ENCODE measurements at places on chromosomes 3 and 15.

DNA sequence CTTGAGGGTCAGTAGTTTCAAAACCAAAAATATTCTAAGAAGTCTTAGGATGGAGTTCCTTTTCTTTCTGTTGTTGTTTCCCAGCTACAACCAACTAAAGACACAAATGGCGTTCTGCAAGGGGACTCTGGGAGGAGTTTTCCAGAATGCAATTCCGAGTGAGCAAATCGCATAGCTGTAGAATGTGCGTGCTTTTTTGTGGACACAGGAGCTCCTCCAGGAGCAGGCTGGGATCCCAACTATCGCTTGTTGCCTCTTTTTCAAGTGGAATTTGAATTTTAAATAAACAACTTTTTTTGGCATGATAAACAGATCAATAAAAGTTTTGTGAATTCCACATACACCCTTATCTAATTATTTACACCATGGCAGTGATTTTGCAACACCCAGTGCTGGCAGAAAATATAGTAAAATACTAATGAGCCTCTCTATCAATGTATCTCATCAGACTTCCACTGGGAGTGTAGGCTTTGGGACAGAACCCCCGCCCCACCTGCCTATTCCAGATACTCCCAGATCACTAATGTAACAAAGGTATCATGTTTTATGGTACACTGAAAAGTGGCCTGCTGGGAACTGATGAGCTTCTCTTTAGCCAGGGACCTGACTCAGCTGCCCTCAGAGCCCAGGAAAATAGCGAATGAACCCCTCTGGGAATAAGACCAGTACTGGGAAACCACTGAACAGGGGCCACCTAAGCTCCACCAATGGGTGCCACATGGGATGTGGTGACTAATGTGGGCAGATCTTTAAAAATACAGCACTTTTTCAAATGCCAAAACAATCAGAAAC lies 66.4 kb downstream of the LMCD1 start:
- DNase-seq: no peak

GRCh38 chr15:73265536-73266153 lies 103.1 kb downstream of the HCN4 start:
- DNase-seq: no peak

GRCh38 chr3:149867563-149867962 lies 54.5 kb downstream of the RNF13 start:
- DNase-seq: no peak

DNA sequence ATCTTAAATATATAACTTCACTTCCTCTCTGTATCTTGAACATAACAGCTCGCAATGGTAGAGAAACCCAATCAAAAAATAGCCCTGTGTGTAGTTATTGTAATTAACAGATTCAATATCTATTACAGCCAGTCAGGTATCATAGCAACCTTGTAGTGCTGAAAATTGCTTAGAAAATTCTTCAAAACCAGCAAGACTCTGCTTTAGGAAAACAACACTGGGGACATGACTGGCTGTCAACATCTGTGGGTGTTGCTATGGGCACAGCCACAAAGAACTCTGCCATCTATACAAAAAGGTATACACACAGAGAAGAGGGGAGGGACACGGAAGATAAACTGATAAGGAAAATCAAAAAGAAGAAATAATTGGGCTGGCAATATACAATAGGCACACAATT lies 101.2 kb downstream of the WDR72 start:
- no peak for DNase-seq

DNA sequence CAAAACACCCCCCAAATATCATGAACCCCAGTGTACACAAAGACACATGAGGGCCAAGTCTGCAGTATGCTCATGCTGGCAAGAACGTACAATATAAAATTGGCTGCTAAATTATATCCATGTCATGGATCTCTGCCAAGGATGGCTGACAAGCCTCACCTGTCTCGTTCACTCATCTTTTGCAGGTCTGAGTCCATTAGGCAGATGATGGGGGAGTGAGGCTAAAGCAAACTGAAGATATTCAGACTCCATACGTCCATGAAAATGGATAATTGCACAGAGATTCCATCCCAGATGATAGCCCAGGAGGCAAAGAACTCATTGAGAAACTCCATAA lies 122.3 kb upstream of the PTPRG start:
- no peak for DNase-seq

DNA sequence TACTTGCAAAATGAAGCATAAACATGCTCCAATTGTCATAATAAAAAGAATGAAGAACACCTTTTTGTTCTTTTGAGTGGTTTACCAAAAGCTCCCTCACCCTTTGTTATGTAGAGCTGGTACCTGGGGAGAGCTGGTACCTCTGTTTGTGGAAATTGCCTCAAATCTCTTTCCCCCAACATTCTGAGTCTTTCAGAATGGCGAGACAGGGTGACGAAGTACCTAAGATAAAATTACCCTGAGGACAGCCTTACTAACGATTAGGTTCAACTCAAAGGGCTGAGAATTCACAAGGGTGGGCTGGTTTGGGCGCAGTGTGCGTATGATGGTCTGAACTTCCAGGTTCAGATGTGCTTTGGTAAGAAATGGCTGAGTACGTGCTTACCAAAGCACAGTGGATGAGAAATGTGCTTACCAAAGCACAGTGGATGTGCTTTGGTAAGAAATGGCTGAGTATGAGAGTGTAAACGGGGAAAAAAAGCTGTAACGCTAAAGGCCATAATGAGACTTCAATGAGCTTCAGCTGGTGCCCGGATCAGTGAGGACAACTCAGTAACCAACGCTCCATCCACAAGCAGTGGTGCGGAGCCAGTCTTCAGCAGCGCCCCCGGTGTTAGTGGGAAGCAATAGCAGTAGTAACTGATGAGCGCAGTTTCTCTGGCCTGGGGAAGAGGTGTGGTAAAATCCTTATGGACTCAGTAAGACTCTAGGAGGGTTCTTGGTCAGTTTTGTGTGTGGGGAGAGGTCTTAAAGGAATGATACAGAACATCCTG lies 72.3 kb upstream of the LRIG1 start:
- DNase-seq: no peak

- no peak for DNase-seq
These were observed 336.0 kb upstream of the TRIM42 start for GRCh38 chr3:140341817-140342403.

DNA sequence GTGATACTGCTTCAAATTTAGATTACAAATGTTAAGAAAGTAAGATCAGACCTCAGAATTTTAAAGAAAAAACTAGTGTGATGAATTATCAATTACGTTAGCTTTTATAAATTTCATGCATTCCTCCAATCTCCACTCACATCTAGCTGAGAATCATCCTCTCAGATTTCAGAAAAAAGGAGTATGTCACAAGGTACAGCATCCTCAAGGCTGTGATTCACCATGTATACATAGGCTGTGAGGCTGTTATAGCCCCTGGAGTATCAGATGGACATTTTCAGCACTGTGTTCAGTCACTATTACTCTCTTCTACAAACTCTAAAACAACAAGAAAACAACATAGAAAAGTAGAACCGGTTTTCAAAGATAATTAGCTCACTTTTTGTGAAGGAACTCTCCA lies 214.4 kb downstream of the PCCB start:
- DNase-seq: no peak

- no peak for DNase-seq
These were observed 10.6 kb downstream of the CCR9 start for GRCh38 chr3:45896956-45897355.

DNA sequence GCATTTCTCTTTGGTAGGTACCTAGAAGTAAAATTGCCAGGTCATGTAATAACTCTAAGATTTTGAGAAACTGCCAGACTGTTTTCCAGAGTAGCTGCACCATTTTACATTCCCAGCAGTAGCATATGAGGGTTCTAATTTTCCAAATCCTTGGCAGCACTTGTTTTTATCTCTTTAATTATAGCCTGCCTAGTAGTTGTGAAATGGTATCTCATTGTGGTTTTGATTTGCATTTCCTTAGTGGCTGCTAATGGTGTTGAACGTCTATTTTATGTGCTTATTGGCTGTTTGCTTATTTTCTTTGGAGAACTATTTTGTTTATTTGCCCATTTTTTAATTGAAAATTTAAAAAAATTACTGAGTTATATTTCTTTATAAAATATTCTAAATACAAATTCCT lies 117.9 kb downstream of the TCF12 start:
- DNase-seq: no peak

GRCh38 chr3:117843356-117843755 lies 1133.8 kb downstream of the TUSC7 start:
- DNase-seq: no peak

DNA sequence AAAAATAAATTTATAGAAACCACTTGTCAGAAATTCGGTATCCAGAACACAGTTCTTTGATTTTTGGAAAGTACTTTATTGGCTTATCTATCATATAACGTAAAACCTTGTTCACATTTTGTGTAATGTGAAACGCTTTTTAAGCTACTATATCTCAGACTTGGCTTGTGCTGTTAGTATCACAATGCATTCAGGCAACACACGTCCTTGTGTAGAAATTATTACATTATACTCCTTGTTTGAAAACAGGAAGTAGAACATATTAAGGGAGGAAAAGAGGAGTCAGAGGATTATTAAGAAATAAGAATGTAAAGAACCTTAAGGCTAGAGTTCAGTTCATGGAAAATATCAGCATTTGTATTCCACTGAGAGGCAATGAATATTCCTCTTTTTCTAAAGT lies 1.6 kb downstream of the DNAJC13 start:
- DNase-seq: no peak

DNA sequence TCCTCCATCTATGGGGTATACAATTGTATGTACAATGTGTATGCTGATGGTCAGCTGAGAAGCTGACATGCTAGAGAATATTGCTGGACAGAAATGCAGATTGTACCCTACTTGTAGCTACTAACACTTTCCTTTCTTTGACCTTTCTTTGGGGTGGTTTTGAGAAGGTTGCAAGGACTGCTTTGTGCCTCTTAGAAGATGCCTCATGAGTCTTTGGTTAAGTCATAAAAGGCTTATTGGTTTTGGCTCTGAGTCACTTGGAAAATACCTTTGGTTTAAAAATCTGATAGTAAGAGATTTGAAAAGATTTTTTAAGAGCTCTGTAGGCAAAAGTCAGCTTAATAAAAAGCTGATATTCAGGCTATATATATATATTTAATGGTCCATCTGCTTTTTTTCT lies 71.5 kb downstream of the ZMAT3 start:
- DNase-seq: no peak

DNA sequence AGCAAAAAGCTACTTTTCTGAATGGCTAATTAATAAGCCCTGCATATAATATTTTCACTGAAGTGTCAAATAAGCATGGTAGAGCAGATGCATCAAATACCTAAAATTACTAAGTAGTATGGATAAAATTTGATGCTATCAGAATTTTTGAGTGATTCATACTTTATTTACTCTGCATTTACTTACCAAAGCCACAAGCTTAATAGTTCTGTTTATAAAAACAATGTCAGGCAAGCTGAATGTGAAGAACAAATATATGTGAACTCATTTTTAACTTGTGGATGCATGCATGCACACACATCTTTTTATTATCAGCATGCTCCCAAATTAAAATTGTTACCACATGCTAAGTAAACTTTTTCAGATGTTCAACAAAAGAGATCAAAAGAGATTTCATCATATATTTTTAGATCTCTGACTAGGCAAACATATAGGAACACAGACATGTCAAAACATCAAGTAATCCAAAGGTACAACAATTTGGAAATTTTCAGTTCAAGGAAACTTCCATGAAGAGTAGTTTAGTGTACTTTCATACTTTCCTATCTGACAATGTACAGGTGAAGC lies 969.4 kb downstream of the ROBO1 start:
- no peak for DNase-seq

DNA sequence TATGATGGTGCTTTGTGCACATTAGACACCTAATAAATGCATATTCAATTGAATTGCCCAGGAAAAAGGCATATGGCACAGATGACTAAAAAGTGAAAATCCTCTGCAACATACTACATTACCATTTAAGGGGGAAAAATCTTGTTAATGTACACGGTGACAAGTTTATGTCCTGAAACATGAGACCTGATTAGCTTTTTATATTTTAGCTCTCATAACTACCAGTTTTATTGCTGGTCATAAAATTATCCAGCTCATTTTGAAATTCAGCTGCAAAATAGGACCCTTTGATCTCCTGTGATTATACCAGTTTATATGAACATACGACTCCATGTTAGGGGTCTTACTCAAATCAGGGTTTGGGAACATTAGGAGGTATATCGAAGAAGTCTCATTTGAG lies 684.6 kb upstream of the CCDC54 start:
- DNase-seq: no peak

- DNase-seq: no peak
These were observed 37.0 kb upstream of the SCN10A start for GRCh38 chr3:38853011-38853410.

GRCh38 chr3:53711387-53711786 lies 134.8 kb downstream of the CHDH start:
- no peak for DNase-seq

DNA sequence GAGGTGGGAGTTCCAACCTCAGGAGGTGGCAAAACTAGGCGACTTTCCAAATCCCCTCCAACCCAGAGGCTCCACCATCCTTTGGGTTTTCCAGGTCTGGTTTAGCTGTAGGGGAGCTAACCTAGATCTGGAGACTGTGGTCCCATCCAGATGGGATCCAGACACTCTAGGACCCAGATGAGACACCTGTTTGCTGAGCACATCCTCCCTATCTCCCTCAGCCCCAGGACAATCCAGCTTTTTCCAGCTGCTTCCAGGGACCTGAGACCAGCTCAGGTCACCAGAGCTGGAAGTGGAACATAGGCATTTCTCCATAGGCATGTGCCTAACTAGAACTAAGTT lies 18.2 kb downstream of the CRTAP start:
- DNase-seq: no peak

DNA sequence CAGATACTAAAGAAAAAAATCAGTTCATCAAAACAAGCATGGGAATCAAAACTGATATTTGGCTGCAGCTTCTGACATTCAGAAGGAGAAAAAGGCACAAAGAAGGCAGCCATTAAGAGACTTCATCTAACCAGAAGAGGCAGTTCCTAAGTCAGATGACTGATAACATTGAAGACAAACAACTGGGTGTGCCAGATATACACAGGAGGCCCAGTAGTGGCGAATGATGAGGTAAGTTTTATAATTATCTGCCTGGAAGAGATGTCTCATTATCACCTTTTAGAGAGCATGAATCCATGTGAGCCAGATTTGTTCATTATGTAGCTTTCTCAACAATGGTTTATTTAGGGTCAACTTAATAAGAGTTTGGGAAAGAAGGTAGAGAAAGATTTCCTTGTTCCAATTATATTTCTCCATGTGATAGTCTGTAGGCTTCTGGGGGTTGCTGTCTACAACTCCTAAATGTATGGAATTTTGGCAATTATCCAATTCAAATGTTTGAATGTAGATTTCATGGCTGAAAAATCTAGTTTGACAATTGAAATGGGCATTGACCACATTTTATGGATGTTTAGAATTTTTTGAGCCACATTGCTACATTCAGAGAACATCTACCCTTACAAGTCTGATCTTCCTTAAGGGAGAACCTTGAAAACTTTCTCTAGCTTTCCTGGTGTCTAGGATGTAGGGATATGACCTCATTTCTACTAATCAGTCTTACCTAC lies 50.4 kb upstream of the RASGRF1 start:
- DNase-seq: no peak

- no peak for DNase-seq
These were observed 972.0 kb downstream of the TUSC7 start for GRCh38 chr3:117681619-117682018.

- no peak for DNase-seq
These were observed 13.4 kb downstream of the B4GALT4 start for GRCh38 chr3:119227070-119227850.

- DNase-seq: no peak
These were observed 471.3 kb upstream of the TPRG1 start for GRCh38 chr3:188700501-188700900.
